A549 treated with DMSO at 1 μM for 4 hours (cell line): ENCODE measurements at places on chromosomes 3 and 15. TPM values are rescaled to one million over a fixed set of nuclear protein-coding genes. Genes with fewer than 3 reads are reported as not detected.

SEMA3G gene
- total RNA-seq = 0.03 to 0.30 TPM (median 0.09 TPM) in 5 replicates

GOLGA6L10 gene
- total RNA-seq = 0.43 to 0.74 TPM (median 0.69 TPM) in 5 replicates

LRRC31 gene
- 0.05 TPM in 1 of 5 replicates, not detected in the others for total RNA-seq

CCDC80 gene
- total RNA-seq = 36.4 to 72.1 TPM (median 53.7 TPM) in 5 replicates

DNASE1L3 gene
- 0.11 to 0.29 TPM (median 0.21 TPM) in 3 of 5 replicates, not detected in the others for total RNA-seq

MESP2 gene
- total RNA-seq = 0.37 to 0.65 TPM (median 0.62 TPM) in 5 replicates

PPIB gene
- total RNA-seq = 774 to 819 TPM (median 784 TPM) in 5 replicates

GRAMD2A gene
- total RNA-seq = 0.13 TPM in 1 of 5 replicates, not detected in the others

ACP3 gene
- 0.02 TPM in 1 of 5 replicates, not detected in the others for total RNA-seq

CCDC39 gene
- 0.13 TPM in 1 of 5 replicates, not detected in the others for total RNA-seq

TPRA1 gene
- total RNA-seq = 45.7 to 60.5 TPM (median 50.7 TPM) in 5 replicates

OR5K2 gene
- not detected in 5 replicates for total RNA-seq

PCNP gene
- total RNA-seq = 99.2 to 127 TPM (median 109 TPM) in 5 replicates

IQCH gene
- 0.95 to 3.0 TPM (median 1.9 TPM) in 5 replicates for total RNA-seq

PPCDC gene
- 18.0 to 20.4 TPM (median 18.6 TPM) in 5 replicates for total RNA-seq

PDZRN3 gene
- total RNA-seq = not detected in 5 replicates

EFCC1 gene
- not detected in 5 replicates for total RNA-seq

FES gene
- 0.69 to 0.88 TPM (median 0.71 TPM) in 5 replicates for total RNA-seq

GOLGA8G gene
- 0.04 TPM in 1 of 5 replicates, not detected in the others for total RNA-seq

TEX9 gene
- 4.1 to 6.3 TPM (median 5.2 TPM) in 5 replicates for total RNA-seq

SRP14 gene
- 232 to 261 TPM (median 254 TPM) in 5 replicates for total RNA-seq

GRM2 gene
- total RNA-seq = 0.04 to 0.11 TPM (median 0.07 TPM) in 5 replicates

TMEM108 gene
- total RNA-seq = not detected in 5 replicates

ROPN1B gene
- total RNA-seq = not detected in 5 replicates

SLC24A5 gene
- total RNA-seq = not detected in 5 replicates

THPO gene
- total RNA-seq = not detected in 5 replicates

CORO2B gene
- total RNA-seq = 2.9 to 4.0 TPM (median 3.7 TPM) in 5 replicates

WDR49 gene
- total RNA-seq = not detected in 5 replicates

ARGFX gene
- total RNA-seq = not detected in 5 replicates

CKMT1A gene
- 2.2 to 3.1 TPM (median 2.7 TPM) in 5 replicates for total RNA-seq

DAZL gene
- not detected in 5 replicates for total RNA-seq

CCR4 gene
- 0.05 to 0.06 TPM (median 0.05 TPM) in 4 of 5 replicates, not detected in the other for total RNA-seq

LMAN1L gene
- total RNA-seq = not detected in 5 replicates

CFAP100 gene
- total RNA-seq = not detected in 5 replicates

SNUPN gene
- 30.8 to 33.7 TPM (median 32.2 TPM) in 5 replicates for total RNA-seq

CLDN11 gene
- 0.07 to 0.24 TPM (median 0.13 TPM) in 4 of 5 replicates, not detected in the other for total RNA-seq

SLC51B gene
- total RNA-seq = 10.5 to 15.5 TPM (median 12.1 TPM) in 5 replicates

EPM2AIP1 gene
- 4.8 to 8.0 TPM (median 7.4 TPM) in 5 replicates for total RNA-seq

CCR1 gene
- total RNA-seq = 0.07 TPM in 1 of 5 replicates, not detected in the others

PP2D1 gene
- not detected in 5 replicates for total RNA-seq

C3orf70 gene
- 0.01 to 0.03 TPM (median 0.02 TPM) in 3 of 5 replicates, not detected in the others for total RNA-seq

B3GALNT1 gene
- 0.05 to 0.11 TPM (median 0.07 TPM) in 5 replicates for total RNA-seq

PPP1R14D gene
- total RNA-seq = 0.19 to 0.35 TPM (median 0.28 TPM) in 3 of 5 replicates, not detected in the others

CNTN6 gene
- not detected in 5 replicates for total RNA-seq

SYNM gene
- 35.6 to 44.9 TPM (median 43.0 TPM) in 5 replicates for total RNA-seq

ROBO1 gene
- 8.6 to 15.3 TPM (median 14.8 TPM) in 5 replicates for total RNA-seq

GP9 gene
- total RNA-seq = not detected in 5 replicates

NRG4 gene
- total RNA-seq = 0.81 to 2.6 TPM (median 1.1 TPM) in 5 replicates

GAP43 gene
- 0.05 to 0.06 TPM in 2 of 5 replicates, not detected in the others for total RNA-seq

PCCB gene
- 26.8 to 29.9 TPM (median 27.4 TPM) in 5 replicates for total RNA-seq

MAP6D1 gene
- 3.6 to 6.0 TPM (median 5.9 TPM) in 5 replicates for total RNA-seq

C3orf85 gene
- total RNA-seq = not detected in 5 replicates
